ENCODE measurements at places on chromosomes 1 and 21.

DNA sequence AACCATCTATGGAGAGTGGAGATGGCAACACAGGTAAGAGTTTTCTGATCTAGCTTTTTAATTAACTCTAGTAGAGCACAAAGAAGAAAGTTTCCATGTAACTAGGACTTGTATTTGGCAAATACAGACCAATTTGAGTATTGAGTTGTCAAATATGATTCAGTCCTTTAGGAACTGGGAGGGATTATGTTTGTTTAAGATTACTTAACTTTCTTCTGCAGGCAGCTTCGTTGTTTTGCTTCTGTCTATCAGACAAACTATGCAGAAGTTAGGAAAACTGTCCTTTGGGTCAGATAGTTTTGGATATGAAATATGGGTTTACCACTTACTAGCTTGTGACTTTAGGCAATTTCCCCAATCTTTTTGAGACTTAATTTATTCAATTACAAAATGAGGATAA, 111.8 kb downstream of the POU2F1 start:
- DNase-seq: no peak

DNA sequence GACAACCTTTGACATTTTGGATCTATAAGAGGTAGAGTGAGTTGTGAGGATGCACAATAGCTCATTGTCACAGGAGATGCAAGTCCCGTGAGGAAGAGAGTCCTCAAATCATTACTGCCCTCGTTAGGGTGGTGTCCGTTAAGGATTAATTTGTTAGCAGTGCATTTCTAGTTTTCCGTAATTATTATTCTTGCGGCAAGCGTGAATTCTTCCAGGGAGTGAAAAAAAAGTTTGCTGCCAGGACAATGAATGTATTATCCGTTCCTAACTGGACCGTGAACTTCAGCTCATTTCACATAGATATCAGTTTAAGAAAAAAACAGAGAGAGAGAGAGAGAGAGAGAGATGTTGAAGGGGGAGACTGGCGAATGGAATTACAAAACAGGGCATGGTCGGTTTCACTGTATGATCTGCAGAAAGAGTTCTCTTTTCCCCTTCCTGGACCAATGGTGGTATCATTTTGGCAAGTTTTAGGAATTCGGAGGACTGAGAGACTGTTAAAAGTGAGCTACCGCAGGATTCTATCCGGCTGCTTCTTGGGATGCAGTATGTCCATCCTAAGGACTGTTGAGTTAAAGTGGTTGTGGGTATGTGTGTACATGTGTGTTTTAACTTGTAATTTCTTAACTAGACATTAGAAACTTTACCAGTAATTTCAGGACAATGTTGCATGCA, 216.0 kb upstream of the NFIA start:
- DNase-seq: no peak

GRCh38 chr1:20223106-20223505, 36.8 kb upstream of the PLA2G2C start:
- no peak for DNase-seq

GRCh38 chr21:42735061-42735460, 81.6 kb downstream of the PDE9A start:
- DNase-seq: no peak

GRCh38 chr1:201755200-201755599, 73.8 kb upstream of the IPO9 start:
- DNase-seq: no peak

- DNase-seq: no peak
These were observed 12.8 kb downstream of the PDE9A start for GRCh38 chr21:42666023-42666747.

- peak; percentile 6 for DNase-seq
These were observed 285.3 kb downstream of the CAMTA1 start for GRCh38 chr1:7070389-7071029.

DNA sequence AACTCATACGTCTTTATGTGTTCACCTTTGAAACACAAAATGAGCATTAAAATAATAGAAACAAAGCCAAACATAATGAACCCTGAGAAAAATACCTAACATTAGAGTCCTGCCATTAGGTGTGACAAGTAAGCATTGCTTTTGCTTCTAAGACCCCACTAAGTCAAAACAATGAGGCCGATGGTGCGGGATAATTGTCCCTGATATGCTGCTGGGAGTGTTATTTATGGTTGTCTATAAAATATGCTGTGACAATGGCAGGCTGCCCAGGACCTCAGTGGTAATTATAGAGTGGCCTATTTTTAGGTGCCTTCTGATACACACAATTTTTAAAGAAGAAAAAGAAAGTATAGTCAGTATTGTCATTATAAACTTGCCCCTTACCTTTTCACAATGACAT, 1423.1 kb downstream of the AMY1C start:
- no peak for DNase-seq

DNA sequence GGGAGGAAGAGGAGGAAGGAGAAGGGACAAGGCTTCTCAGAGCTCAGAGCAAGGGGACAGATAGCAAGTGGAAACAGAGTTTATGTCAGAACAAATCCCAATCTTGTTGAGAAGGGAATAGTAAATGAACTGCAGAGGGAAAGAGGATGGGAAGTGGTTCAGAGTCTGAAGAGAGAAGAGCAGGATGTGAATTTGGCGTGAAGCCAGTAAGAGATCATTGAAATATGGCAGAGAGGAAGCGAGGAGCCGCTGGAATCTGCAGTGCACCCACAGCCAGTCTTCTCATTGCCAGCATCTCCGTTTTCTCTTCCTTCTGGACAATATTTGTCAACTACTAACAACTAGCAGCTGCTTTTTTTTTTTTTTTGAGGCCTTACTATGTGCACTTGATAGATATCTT, 19.1 kb downstream of the OLFML3 start:
- DNase-seq: no peak

- DNase-seq: no peak
These were observed 631.9 kb upstream of the ADGRL4 start for GRCh38 chr1:79638382-79638781.

GRCh38 chr21:42731264-42732032, 78.0 kb downstream of the PDE9A start:
- no peak for DNase-seq

- DNase-seq: no peak
These were observed 48.4 kb downstream of the ZBTB40 start for GRCh38 chr1:22500058-22500457.

- DNase-seq: no peak
These were observed 1.8 kb downstream of the BCAN start for GRCh38 chr1:156643778-156644092.

DNA sequence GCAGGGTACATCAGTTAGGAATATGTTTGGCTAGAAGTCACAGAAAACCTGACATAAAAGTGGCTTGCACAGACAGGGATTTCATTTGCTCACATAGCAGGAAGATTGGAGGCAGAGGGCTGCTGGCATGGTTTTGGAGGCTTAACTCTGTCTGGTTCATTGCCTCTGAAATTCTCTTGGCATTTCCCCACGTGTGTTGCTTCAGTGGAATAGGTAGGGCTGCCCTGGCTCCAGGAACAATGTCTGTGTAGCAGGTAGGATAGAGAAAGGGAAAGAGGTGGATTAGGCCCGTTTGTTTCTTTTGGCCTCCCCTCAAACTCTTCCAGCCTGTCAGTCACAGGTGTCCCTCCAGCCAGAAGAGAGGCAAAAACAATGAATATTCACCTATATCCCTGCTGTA, 20.5 kb upstream of the SIPA1L2 start:
- DNase-seq: no peak

DNA sequence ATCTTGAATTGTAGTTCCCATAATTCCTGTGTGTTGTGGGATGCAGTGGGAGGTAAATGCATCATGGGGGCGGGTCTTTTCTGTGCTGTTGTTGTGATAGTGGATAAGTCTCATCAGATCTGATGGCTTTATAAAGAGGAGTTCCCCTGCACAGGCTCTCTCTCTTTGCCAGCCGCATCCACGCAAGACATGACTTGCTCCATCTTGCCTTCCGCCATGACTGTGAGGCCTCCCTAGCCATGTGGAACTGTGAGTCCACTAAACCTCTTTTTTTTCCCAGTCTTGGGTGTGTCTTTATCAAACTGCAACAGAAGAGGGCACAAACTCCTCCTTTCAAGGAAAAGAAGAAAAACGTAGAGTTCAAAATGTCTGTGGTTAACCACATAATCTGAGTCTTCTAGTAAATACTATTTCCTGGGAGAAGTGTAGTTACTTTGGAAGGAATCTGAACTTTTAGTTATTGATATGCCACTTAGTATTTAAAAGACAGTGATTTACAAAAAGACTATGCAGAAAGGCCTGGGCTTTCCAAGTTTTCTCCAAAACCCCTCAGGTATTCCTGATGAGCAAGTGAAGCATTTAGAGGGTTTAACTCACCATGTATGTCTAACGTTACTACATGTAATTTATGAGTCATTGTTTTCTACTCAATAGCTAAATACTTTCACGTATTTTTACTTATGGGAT, 10.0 kb downstream of the ADAMTS1 start:
- no peak for DNase-seq

GRCh38 chr1:93681989-93682412, 364 bp upstream of the BCAR3 start:
- no peak for DNase-seq

- DNase-seq: no peak
These were observed 39.4 kb upstream of the NGF start for GRCh38 chr1:115377411-115377810.

- DNase-seq: no peak
These were observed 42.3 kb upstream of the SYT14 start for GRCh38 chr1:209895709-209896108.
